ENCODE measurements at places on chromosomes 12 and 14.

DNA sequence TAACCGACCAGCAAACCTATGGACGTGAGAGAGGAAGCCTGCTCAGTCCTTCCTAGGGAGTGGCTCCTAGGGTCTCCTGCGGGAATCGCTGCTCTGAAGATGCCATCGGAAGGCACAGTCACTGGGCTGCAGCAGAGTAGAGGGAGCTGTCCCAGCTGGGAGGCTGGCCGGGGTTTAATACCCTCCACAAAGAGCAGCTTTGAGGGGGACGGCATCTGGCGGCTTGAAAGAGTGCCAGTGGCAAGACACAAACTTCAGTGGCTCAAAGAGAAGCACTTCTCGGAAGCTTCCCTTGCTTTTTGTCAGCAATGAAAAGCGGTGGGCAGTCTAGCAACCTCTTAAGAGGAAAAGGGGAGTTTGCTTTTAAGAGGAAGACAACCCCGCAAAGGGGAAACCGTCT is 114.6 kb downstream of the TMEM132C start:
- DNase-seq = no peak

GRCh38 chr14:54599966-54600716 is 33.2 kb downstream of the SAMD4A start:
- no peak for DNase-seq

GRCh38 chr14:68331991-68332390 is 460.9 kb downstream of the ZFP36L1 start:
- no peak for DNase-seq

GRCh38 chr14:91834571-91834970 is 32.8 kb downstream of the TC2N start:
- no peak for DNase-seq

DNA sequence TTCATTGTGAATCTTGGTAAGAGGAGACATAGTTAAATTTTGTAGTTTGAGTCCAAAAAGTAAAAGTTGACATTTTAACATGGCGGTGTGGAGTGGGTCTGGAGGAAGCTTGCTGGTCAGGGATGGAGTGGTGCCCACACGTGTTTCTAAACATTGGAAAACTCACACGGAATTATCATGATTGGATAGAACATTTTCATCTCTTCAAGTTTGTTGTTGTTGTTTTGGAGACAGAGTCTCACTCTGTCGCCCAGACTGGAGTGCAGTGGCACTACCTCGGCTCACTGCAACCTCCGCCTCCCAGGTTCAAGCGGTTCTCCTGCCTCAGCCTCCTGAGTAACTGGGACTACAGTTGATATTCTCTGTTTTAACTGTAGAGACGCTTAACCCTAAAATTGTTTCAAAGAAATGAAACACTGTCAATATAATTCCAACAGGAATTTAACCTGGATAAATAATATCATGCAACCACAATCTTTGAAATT is 502 bp upstream of the MBIP start:
- no peak for DNase-seq

- no peak for DNase-seq
Measured at GRCh38 chr14:61462566-61463193, 141.3 kb downstream of the PRKCH start.

GRCh38 chr12:4056910-4057845 is 184.0 kb upstream of the PARP11 start:
- no peak for DNase-seq

- DNase-seq = no peak
Measured at GRCh38 chr12:91105807-91106206, 5.5 kb downstream of the LUM start.

DNA sequence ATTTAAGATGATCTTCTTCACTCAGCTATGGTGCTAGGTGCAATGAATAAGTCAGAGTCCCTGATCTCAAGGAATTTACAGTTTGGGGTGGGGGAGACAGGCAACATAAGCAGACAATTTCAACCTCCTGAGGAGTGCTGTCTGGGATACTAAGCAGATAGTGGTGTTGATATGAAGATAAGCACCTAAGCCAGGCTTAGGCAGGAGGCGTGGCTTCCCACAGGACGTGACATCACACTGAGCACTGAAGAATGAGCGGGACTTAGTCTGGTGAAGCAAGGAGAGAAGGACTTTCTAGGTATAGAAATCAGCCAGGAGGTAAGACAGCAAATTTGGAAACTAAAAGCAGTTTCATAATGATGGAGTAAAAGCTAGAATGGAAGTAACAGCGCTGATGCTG is 6.8 kb downstream of the PRPH start:
- DNase-seq = no peak

- no peak for DNase-seq
Measured at GRCh38 chr14:22824711-22825359, 4.9 kb upstream of the MRPL52 start.

- DNase-seq = no peak
Measured at GRCh38 chr14:56888274-56888673, 78.0 kb upstream of the OTX2 start.

- DNase-seq = no peak
Measured at GRCh38 chr12:3040663-3041544, 36.3 kb upstream of the TSPAN9 start.

DNA sequence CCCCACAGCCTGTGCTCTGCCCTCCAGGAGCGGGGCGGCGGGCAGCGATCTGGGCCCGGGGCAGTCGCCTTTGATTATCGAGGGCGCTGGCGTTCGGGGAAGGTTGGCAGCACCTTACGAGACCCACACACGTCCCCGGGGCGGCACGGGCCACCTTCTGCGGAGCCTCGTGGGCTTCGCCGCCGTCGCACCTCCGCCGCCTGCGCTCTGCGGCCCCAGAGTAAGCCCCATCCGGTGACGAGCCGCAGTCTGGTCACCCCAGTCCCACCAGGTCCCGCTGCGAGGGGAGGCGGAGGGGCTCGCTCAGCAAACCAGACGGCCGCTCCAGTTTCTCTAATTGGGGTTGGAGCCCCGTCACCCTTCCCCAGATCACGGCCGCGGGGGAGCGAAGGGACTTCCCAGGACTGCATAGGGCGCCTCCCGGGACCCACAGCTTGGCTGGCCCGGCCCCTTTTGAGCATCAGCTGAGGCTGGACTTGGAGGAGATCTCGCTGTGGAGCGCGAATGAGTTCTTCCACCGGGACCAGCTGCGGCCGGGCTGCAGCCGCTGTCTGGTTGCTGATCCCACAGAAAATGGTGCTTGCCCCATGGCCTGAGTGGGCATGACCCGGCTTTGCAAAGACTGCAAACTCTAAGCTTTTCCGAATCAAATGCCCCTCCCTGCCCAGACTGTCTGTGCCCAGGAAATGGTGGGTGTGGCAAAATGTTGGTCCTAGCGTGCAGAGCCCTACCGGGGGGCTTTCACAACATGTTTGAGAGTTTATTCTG is 560 bp downstream of the LGALS3 start:
- peak; percentile 27 for DNase-seq

GRCh38 chr12:14403711-14404196 is 38.3 kb downstream of the ATF7IP start:
- no peak for DNase-seq

- no peak for DNase-seq
Measured at GRCh38 chr12:85516667-85517325, 236.8 kb downstream of the ALX1 start.

- no peak for DNase-seq
Measured at GRCh38 chr12:50727466-50727865, 36.4 kb upstream of the ATF1 start.

DNA sequence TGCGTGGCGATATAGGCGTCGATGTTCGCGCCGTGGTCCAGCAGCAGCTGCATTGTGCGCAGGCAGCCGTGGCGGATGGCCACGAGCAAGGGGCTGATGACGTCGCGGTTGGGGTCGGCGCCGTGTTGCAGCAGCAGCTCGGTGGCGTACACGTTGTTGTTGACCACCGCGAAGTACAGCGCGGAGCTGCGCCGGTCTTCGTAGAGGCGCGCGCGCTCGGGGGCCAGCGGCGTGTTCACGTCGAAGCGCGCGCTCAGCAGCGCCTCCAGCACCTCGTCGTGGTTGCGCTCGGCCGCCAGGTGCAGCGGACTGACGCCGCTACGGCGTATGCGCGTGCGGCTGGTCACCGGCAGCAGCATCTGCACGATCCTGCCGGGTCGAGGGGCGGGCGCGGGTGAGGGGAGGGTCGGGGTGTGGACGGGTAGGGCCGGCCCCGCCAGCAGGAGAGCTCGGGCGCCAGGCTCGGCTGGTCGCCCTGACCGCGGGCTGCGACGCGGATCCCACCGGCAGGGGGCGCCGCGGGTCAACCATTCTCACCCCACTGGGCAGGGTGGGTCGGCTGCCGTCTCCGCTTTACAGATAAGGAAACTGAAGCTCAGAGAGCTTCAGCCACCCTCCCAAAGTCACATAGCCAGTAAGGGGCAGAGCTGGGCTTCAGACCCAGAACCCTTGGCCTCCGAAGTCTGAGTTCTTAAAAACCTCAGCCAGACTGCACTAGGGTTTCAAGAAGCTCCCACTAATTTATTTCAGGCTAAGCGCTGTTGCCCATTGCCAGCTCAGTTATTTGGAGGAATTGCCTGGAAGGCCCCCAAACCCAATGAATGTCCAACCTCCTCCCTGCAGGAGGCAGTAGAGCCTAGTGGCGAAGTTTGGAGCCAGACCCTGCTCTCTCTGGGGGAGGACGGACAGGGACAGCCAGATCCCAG is 12.4 kb downstream of the FAM181A start:
- DNase-seq = peak; percentile 88

GRCh38 chr12:4540170-4540569 is 1.5 kb downstream of the RAD51AP1 start:
- DNase-seq = no peak

DNA sequence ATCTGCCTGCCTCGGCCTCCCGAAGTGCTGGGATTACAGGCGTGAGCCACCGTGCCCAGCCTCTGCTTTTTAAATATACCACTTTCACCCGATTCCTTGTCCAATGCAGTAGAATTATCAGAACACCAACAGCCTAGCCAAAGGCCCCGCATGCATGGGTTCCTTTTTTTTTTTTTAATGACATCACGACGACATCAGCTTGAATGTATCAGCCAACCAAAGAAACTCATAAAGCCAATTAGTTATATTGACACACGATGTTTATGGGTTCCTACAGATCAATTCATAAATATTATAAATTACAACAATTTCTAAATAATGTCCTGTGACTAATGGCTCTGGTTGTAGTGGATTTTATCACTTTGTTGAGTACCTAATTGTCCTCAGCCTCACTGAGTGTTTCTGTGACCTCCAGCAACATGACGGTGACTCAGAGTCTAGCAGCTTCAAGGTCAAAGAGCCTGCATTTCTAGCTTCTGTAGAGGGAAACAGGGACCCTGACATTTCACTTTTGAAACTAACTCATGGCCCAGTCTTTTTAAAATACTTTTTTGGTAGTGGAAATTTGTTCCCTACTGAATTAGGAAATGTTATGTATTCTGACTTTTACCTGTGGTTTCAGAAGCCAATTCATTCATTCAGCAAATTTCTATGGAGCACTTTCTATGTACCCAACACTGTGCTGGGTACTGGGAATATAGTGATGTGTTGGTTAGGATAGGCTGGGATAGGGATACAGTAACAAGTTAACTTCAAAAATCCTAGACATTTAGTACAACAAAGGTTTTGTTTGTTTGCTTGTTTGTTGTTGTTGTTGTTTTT is 144.1 kb downstream of the SUDS3 start:
- no peak for DNase-seq

GRCh38 chr12:69846976-69847375 is 21.9 kb downstream of the MYRFL start:
- no peak for DNase-seq

DNA sequence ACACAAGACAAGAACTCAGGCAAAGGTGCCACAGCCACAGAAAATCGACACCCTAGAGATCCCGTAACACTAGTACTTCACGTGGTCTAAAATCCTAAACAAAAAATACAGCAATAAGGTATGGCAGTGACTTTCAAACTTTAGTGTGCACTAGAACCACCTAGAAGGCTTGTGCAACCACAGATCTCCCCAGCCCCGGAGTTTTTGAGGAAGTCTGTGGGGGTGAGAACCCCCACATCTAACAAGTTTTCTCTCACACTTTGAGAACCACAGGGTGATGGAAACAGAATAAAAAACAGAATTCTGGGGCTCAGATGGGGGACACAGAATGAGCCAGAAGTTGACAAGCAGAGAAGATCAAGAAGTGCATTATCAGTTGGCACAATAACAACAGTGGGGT is 254.0 kb downstream of the ANO6 start:
- no peak for DNase-seq

GRCh38 chr12:15044471-15044870 is 71.6 kb downstream of the PDE6H start:
- no peak for DNase-seq

- DNase-seq = no peak
Measured at GRCh38 chr12:110243227-110243626, 37.8 kb upstream of the ATP2A2 start.

DNA sequence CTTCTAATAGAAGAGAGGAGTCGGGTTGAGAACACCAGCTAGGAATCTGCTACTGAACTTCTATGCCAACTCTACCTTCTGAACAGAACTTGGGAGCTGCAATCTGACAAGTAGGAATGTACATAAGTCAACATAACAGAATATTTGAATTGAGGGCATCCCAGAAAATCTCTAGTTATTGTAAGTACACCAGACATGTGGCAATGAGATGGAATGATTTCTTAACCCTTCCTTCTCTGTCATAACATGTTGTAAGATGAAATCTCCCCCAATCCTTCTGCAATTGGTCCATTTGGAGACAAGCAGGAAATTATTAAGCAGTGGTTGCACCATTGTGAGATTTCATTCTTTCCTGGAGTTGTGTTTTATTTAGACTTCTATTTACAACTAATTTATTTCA is 68.7 kb upstream of the TMPO start:
- DNase-seq = no peak

GRCh38 chr12:116529686-116530085 is 29.5 kb upstream of the MAP1LC3B2 start:
- DNase-seq = no peak

- DNase-seq = no peak
Measured at GRCh38 chr14:75675265-75675960, 14.4 kb downstream of the TTLL5 start.

- no peak for DNase-seq
Measured at GRCh38 chr12:129162805-129163204, 309.5 kb downstream of the GLT1D1 start.

DNA sequence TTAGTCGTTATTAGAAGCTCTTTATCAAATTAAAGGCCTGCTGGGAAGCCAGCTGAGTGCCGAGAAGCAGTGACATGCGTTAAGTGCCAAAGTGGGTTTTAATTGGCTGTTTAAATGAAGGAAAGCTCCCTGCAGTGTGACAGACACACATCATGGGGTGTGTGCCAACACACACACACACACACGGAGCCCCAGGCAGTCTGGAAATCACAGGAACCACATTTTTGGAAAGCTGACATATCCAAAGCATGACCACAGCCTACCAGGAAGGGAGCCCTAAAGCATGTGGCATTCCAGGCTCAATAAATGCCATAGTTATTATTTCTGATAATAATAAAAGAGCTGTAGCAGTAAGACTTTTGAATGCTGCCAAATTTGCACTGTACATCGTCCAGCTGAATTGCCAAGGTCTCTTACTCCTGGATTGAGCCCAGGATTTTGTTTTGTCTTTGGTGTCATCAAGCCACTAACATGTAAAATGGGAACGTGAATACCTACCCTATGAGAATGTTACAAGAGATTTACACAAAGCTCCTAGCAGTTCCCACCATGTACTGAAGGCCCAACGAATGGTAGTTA is 135.1 kb downstream of the TMEM30B start:
- no peak for DNase-seq
